ENCODE measurements at places on chromosomes 6 and 20. TPM values are rescaled to one million over a fixed set of nuclear protein-coding genes. Genes with fewer than 3 reads are reported as not detected.

DNA sequence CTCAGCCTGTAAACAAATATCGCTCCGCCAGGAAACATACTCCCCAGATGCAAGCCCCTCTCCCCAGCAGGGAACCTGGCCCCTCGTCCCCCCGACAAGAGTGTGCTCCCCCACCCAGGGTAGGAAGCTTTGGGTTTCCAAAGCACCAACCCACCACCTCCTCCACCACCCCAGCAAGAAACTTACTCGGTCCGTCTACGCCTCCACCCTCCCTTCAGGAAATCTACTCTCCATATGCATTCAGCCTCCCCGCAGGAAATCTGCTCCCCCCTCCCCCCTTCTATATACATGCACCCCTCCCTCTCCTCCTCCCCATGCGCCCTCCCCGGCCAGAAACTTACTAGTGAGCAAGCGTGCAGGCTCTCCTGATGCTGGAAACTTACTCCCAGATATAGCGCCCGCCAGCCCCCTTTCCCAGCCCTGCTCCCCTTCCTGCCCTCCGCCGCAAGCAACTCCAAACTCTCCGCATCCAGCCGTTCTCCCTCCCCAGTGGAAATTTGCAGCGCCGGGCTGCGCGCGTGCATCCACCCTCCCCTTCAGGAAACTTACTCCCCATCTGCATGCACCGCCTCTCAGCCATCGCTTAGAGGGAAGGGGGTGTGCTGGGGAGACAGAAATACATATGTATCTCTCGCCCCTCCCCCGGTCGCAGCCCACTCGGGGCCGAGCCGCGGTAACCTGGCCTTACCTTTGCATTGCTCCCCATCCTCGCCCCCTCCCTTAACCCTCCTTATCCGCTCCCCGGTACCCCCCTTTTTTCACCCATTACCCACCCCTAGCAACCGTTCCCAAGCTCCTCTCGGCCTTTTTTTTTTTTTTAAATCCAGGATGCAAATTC is at the start of gene TRERF1:
Gene TRERF1, minus strand, starts transcription at position 594 of the 838 bp plus-strand sequence. CDS start 182,336 bp downstream, outside the sequence.
- DNase-seq = peak; percentile 62

DNA sequence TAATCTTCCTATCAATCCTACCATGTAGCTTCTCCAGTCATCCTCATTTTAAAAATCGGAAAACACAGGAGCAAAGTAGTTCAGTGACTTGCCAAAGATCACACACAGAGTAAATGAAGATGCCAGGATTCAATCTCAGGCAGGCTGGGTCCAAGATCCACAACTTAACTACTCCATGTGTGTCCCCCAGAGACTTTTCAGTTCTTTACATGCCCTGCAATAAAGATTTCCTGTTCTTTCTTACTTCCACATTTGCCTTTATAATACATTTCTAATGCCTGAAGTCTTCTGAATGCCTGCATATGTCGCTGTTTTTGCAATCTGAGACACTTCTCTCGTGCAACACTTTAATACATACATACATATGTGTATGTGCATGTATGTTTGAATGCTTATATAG is 121.7 kb upstream of the MARCKS start:
- DNase-seq = no peak

DNA sequence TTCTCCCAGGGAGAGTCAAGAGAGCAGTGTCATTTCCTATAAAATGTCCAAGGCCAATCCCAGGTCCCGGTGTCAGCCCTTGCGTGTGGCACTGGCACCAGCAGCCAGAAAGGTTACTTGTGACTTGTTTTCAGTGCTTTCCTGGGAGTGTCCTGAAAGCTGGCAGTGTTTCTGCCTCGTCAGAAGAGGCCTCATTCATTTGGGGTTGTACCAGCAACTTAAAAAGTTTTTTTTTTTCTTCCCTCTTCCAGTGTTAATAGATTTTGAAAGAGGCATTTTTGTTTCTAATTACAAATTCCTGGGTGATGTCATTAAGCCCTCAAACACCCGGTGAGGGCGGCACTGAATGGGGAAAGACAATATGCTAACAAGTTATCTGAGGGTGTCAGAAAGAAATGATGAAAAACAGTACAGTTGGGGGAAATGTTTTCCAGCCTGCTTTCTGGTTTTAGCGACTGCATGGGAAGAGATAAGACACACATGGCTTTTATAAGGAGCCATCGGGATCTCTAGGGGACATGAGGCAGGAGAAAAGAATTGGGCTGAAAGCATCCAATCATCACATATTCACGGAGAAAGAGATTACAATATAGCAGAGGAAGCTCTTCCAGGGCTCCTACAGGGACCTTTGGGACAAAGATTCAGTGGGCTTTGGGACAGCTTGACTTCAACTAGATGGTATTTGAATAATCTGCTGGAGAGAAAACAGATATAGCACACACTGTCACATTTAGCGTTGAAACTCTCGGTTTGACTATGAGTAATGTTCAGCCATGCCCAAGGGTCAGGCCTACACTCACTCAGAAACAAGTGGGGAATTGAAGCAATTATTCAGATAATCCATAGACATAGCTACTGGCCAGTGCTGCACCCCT is 153.0 kb downstream of the BCAS1 start:
- DNase-seq = peak; percentile 35

- no peak for DNase-seq
Observed at GRCh38 chr6:148193063-148193680, 149.5 kb upstream of the SASH1 start.

- no peak for DNase-seq
Observed at GRCh38 chr6:4788953-4789584, 12.9 kb downstream of the CDYL start.

GRCh38 chr6:144289006-144289405 is 3.9 kb downstream of the UTRN start:
- no peak for DNase-seq

GRCh38 chr6:12379181-12379580 is 89.0 kb downstream of the EDN1 start:
- DNase-seq = no peak

The ULBP1 gene
- not detected for total RNA-seq

The SLC2A10 gene
- 9.4 TPM for total RNA-seq

The OR2J3 gene
- total RNA-seq = not detected
